WERI-Rb-1 (cell line): ENCODE measurements at places on chromosomes 5 and 9.

DNA sequence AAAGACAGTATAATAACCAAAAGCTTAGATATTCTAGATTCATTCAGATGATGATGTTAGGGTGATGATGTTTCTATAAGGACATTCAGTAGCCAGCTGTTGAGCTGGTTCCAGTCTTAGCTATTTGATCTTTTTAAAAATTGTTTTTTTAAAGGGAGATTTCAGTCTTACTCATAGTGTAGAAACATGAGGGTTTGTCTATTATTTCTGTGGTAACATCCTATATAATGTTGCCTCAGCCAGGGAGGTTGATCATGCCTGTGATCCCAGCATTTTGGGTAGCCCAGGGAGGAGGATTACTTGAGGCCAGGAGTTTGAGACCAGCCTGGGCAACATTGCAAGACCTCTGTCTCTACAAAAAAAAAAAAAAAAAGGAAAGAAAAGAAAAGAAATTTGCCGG lies 167.8 kb downstream of the DOCK2 start:
- DNase-seq: no peak

DNA sequence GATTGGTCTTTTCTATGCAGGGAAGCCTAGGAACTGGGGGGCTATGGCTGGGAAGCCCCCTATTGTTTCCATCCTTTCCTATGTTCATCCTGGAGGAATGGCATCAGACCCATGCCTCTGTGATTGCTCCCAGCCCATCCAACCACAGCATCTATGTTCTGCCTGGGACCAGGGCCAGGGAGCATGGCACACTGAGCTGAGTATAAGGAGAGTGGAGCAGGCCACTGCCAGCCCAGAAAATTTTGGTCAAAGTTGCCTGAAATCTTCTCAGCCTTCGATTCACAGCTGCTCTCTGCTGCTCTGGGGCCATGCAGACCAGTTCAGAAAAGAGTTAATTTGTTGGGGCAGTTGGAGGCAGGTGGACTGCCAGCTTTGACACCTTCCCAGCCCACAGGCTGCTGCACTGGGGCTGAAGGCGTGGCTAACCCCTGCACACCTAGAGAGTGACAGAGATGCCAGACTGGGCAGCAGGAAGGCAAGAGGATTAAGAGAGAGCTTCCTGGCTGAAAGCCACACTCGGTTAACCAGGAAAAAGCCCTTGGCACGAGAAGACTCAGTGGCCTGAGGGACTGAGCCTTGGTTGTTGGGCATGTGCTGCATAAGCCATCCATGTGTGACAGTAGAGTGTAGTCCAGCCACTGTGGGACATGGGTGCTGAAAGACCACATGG lies 12.1 kb downstream of the TGFBI start:
- peak; percentile 35 for DNase-seq

GRCh38 chr5:83914662-83915418 lies 194.2 kb upstream of the HAPLN1 start:
- DNase-seq: no peak

GRCh38 chr5:102077920-102078319 lies 218.2 kb downstream of the SLCO4C1 start:
- DNase-seq: no peak

DNA sequence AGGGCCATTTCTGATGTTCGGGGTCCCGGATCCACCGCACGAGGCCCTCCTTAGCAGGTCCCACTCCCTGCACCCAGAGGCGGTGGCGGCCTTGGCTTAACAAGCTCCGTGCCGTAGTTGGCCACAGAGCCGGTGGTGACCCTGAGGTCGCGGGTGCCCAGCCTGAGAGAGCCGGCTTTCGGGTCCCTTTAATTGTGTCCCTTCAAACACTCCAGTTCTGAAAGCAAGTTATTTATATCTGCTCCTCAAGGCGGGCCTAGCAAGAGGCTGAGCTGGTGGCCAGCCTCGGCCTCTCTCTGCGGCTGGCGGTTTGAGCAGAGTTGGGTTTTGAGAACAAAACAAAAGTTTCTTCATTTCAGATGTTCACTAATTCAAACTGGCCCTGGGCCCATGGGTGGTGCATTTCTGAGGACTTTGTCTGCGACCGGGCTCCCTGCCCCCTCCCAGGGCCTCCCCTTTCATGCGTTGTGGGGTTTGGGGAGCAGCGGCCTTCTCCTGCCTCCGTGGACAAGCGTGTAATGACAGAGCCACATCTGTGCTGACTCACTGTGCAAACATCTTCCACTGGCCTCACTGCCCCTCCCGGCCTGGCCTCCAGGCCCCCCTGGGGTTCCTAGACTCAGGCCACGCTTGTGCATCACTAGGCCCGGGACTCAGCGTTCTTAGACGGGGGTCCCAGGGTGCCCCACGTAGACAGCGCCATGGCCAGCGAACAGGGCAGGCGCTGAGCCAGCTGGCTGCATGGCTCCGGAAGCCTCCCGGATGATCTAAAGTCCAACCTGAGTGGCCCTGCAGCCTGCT lies 49.4 kb upstream of the COL5A1 start:
- no peak for DNase-seq

DNA sequence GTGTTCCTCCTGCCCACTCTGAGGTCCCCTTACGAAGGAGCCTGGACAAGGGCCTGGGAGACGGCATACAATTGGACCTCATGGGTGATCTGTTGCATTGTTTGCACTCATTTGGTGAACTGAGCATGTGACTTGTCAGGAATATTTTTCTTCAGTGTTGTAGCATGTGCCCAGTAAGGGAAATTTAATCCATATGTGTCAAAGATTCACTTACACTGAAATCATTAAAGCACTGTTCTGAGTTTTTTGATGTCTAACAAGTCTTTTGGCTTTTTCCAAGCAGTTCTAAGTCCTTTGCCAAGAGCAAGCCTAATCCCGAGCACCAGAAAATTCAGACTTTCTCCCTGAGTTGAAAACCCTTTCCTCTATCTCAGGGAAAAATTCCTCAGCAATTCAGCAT lies 61.6 kb upstream of the RPS23 start:
- no peak for DNase-seq

- no peak for DNase-seq
Measured at GRCh38 chr5:117761186-117761585, 1186.6 kb upstream of the SEMA6A start.

DNA sequence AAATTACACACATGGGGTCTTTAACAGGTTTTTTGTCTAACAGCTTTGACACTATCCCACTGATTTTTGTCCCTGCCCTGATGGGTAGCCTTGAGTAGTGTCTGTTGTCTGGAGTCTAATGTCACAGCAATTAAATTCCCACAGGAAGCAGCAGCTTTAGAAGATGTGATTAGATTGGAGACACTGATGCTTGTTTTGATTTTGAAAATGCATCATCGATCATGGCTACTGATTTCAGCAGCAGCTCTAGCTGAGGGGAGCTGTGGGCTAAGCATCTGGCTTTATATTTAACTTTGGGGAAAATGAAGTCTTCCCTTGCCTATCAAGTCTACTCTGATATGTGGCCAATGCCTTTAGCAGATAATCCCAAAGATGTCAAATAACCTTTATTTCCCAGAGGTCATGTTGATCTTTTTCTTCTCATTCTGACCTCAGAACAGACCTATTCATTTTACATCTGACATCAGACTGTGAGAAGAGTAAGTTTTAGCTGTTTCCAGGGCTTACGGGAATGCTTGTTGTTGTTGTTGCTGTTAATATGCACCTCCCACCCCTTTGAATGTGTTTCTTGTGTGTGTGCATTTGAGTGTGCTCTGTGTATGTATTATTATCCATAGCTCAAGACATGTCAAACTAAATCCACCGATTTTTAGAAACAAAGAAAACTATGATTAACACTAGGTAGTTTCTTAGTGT lies 704.9 kb upstream of the NUDT12 start:
- no peak for DNase-seq

- no peak for DNase-seq
Measured at GRCh38 chr5:14110680-14111079, 32.5 kb upstream of the TRIO start.

GRCh38 chr5:59371525-59372127 lies 521.9 kb downstream of the PDE4D start:
- no peak for DNase-seq

GRCh38 chr5:96975656-96976055 lies 39.8 kb downstream of the LNPEP start:
- DNase-seq: no peak

GRCh38 chr9:136013116-136013515 lies 51.9 kb upstream of the UBAC1 start:
- no peak for DNase-seq

DNA sequence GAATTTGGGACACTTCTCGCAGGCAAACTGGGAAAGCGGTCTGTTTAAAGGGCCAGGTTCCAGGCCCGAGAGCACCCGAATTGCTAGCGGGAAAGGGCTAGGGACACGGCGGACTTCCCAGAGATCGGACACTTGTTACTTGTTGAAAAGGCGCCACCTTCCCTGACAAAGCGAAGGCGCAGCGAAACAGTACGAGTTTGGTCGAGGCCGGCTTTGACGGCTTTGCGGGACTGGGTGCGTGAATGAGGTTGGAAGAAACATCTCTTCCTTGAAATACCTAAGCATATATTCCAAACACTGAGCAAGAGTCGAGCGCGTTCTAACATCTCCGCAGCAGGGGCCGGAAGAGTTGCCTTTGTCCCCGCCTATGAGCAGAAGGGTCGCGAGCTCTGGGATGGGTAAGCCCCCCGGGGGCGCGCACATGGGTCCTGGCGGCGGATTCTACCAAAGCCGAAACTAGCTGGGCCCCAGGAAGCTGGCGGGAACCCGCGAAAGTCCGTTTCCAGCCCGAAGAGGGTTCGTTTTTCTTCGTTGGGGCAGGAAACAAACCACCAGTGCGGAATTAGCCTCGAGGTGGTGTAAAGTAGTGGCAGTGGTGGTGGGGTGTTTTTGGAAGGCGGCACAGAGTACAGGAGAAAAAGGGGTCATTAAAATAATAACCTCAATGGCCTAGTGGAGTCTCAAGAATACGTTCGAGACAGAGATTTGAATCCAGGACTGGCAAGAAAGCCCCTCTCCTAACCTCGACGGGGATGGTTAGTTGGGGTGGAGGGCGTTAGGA lies 1.5 kb downstream of the GDNF start:
- DNase-seq: peak; percentile 61
